ENCODE measurements at places on chromosomes 6 and 20. TPM values are rescaled to one million over a fixed set of nuclear protein-coding genes. Genes with fewer than 3 reads are reported as not detected.
A peak's percentile ranks its signal among the peaks of the same experiment; 100 is the strongest.

GRCh38 chr6:129672341-129672682, 37.7 kb downstream of the ARHGAP18 start:
- peak overlapping the region; percentile 79 for H3K4me3 ChIP-seq
- peaks cover 8% of the 10 kb centered on the region for H3K36me3 ChIP-seq
- H3K4me1 ChIP-seq, result peaks cover 44% of the 10 kb centered on the region
- H3K27ac ChIP-seq, result peak overlapping the region; percentile 90
- no peaks in the 10 kb centered on the region for H3K27me3 ChIP-seq

DNA sequence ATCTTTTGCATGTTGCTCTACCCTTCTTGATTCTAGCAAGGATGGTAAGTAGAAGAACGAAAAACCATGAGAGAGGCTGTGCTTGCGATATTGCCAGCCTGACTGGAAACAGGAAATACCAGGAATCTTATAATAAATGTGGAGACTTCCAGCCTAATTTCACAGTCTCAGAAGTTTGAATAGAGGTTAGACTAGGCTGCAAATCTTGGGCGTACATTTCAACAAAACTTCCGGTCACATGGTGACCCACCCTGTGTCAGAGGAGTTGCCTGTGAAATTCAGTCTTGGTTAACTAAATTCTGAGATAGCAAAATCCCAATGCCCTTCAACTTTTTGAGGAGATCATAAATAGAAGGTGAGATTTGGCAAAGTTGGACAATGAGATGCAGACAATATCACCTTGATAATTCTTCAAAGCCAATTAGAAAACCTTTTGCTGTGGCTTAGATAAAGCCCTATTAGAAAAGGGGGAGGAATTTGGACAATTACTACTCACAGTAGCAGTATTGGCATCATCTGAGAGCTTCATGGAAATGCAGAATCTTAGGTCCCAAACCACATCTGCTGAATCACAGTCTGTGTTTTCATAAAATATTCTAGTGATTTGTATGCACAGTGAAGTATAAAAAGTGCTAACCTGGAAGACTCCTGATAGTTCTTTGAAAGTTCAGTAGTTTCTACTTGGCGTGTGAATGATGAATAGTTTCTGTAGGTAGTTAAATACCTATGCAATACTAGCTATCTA, 262.0 kb upstream of the JAG1 start:
- no peak overlapping the region for H3K27ac ChIP-seq
- no peak for DNase-seq
- H3K4me3 ChIP-seq, result no peak overlapping the region

The HAO1 gene
- total RNA-seq, result not detected

DNA sequence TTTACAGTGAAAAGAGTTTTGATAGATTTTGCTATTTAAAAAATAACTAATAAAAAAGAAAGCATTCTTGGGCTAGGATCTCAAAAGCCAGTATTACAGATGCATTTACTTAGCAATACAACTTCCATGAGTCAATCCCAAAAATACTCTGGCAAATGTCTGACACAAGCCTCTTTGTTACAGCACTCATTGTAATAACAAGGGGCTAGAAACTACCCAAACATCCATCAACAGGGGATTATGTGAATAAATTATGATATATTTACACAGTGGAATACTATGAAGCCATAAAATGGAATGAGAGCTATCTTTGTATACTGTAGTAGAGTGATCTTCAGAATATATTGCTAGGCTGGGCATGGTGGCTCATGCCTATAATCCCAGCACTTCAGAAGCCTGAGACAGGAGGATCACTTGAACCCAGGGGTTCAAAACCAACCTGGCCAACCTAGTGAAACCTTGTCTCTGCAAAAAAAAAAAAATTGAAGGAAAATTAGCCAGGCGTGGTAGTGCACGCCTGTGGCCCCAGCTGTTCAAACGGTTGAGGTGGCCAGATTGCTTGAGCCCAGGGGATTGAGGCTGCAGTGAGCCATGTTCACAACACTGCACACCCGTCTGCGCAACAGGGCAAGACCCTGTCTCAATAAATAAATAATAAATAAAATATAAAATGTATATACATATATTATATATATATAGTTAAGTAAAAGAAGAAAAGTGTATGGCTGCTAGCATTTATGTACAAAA, 34.7 kb upstream of the TOP1 start:
- peaks cover 19% of the 10 kb centered on the region for H3K4me1 ChIP-seq
- no peak for DNase-seq
- H3K36me3 ChIP-seq, result no peaks in the 10 kb centered on the region
- no peak overlapping the region for H3K4me3 ChIP-seq
- no peaks in the 10 kb centered on the region for H3K27me3 ChIP-seq

DNA sequence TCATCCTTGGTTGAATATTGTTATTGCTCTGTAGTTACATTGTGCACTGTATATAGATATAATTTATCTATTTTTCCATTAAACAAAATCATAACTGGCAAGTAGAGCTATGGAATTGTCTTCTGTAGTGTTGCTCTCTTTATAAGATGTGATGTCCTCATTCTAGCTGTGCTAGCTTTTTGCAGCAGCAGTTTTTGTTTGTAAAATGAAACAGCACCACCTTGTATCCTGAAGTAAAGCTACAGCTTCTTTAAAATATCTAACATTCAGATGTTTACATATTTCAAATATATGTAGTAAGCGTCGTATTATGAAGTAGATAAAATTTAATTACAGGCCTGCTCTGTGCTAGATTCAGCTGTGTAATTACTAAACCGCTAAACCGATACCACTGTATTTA, 328.8 kb upstream of the MANEA start:
- no peak overlapping the region for H3K27ac ChIP-seq
- no peaks in the 10 kb centered on the region for H3K27me3 ChIP-seq
- no peak overlapping the region for H3K4me3 ChIP-seq
- no peaks in the 10 kb centered on the region for H3K4me1 ChIP-seq
- no peak for DNase-seq

DNA sequence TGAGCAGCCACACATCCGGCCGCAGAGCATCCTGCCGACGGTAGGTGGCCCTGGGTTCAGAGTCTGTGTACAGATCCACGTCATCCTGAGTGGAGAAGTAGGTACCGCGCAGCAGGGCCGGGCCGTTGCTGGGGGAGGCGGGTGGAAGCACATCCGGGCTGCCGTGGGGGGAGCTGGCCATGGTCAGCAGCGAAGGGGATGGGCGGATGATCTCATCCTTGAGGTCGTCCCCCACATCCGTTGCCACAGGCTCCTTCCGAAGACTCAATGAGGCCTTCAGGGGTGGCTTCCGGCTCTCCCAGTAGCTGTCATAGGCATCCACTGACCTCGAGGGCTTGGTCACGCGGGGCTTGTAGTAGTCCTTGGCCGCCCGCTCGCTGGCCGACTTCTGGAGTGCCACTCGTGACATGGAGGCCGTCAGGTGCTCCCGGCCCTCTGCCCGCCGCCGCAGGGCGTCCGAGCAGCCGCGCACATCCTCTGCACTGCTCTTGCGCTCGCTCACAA, 9.2 kb downstream of the SPATA2 start:
- H3K4me1 ChIP-seq, result peaks cover 5% of the 10 kb centered on the region
- peaks cover 29% of the 10 kb centered on the region for H3K36me3 ChIP-seq
- no peak overlapping the region for H3K27ac ChIP-seq

The SLC25A27 gene
- total RNA-seq, result 0.28 TPM

DNA sequence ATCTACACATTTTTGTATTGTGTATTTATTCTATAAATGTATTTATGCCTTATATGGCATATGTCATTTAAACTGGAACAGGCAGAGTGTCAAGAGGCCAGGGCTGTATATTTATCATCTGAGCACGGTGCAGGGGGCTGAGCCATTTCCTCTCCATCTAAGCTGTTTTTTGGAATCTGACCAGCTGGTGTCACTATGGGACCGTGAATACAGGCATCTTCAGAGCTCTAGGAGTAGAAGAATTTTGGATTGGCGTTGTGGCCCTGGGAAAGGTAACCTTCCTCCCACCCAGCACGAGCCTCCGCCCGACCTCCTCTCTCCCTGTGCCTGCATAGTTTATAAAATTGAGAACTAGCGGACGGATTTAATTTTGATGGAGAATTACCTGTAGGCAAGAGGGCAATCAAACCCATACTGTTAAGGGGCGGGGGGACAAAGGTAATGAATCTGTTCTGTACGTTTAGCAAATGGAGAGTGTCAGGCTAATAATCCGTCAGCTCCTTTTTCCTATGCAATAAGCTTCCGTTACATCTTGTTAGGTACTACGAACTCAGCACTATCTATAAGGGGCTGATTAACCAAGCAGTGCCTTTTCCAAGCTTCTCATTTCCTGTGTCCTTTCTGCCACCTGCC, 29.0 kb upstream of the EEF1E1 start:
- no peaks in the 10 kb centered on the region for H3K4me1 ChIP-seq
- no peak overlapping the region for H3K4me3 ChIP-seq
- no peak overlapping the region for H3K27ac ChIP-seq
- H3K36me3 ChIP-seq, result no peaks in the 10 kb centered on the region
- DNase-seq, result peak; percentile 82
- peaks cover 8% of the 10 kb centered on the region for H3K27me3 ChIP-seq

GRCh38 chr6:6740595-6740994, 152.1 kb downstream of the LY86 start:
- no peaks in the 10 kb centered on the region for H3K36me3 ChIP-seq
- no peak overlapping the region for H3K27ac ChIP-seq
- peaks cover 12% of the 10 kb centered on the region for H3K4me1 ChIP-seq
- DNase-seq, result no peak
- H3K4me3 ChIP-seq, result no peak overlapping the region
- peaks cover 45% of the 10 kb centered on the region for H3K27me3 ChIP-seq

Data from activated CD4-positive, alpha-beta T cell treated with anti-CD3 and anti-CD28 coated beads, Interleukin-2, amount 10 ng/mL, durations not matched to agents 24 days and 14 days (primary cell).